Tracheal epithelial cell (primary cell): ENCODE measurements at places on chromosomes 16 and 17. TPM values are rescaled to one million over a fixed set of nuclear protein-coding genes. Genes with fewer than 3 reads are reported as not detected.

PRSS33 gene
- total RNA-seq: not detected in 2 replicates

PRSS27 gene
- under 0.01 and 0.96 TPM in 2 replicates for total RNA-seq

SDR42E2 gene
- total RNA-seq: not detected in 2 replicates

LDHD gene
- total RNA-seq: 0.64 and 0.72 TPM in 2 replicates

NAGS gene
- 31.1 and 33.7 TPM in 2 replicates for total RNA-seq

LGALS9 gene
- 0.96 TPM in 1 of 2 replicates, not detected in the other for total RNA-seq

ZNF385C gene
- total RNA-seq: under 0.01 TPM in 1 of 2 replicates, not detected in the other

TEX14 gene
- under 0.01 TPM in 1 of 2 replicates, not detected in the other for total RNA-seq
